ENCODE measurements at places on chromosomes 4 and X.

DNA sequence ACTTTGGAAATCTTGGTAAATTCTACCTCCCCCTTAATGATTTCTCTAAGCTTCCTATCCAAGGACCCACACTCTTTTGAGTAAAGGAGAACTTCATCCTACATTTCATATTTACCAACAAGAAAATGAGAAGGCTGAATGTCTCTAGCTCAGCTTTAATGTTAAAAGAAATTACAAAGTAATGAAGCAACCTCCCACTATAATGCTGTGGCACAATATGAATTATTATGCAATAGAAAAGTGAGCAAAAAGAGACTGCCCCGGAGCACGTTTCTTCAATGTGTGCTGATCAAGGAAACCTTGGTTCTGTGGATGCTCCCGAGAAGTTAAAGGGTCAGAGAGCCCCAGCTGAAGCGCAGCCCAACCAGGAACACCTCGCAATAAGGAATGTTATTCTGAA, 9.1 kb upstream of the TBC1D1 start:
- DNase-seq, result no peak

DNA sequence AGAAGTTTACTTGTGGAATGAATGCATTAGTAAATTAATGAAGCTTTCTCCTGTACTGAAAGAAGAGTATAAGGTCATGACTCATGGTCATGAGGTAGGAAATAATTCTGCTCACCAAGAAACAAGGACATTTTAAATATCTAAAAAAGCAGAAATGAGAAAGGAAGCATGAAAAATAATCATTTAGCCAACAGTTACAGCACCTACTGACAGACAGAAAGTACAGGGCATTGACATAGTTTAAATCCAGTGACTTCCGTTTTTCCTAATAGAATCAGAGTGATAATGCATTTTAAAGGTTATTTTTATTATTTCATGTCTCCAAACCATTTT, 30.5 kb upstream of the ACSL1 start:
- DNase-seq, result no peak

GRCh38 chrX:144327495-144327894, 443.6 kb downstream of the UBE2NL start:
- DNase-seq, result no peak

- DNase-seq, result no peak
Measured at GRCh38 chrX:444305-444704, 57.6 kb upstream of the PPP2R3B start.

GRCh38 chr4:129176864-129177263, 80.9 kb downstream of the C4orf33 start:
- DNase-seq, result no peak

DNA sequence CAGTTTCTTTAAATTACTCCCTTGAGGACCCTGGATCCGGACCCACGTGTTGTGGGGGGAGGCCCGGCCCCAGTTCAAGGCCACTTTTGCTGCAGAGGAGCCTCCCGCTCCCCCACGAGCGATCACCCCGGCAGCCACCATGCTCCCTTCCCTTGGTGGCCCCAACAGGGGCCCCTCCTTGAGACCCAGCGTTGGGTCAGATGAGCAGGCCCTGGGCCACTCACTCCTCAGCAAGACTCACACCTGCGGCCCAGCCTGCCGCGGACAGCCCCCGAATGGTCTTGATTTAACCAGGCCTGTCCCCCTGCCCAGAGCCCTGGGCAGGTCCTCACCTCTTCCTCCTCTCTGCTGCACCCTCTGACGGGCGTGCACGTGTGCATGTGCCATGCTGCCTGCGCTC, 4.3 kb downstream of the CPLX1 start:
- no peak for DNase-seq

- no peak for DNase-seq
Measured at GRCh38 chrX:53022381-53022780, 26.2 kb upstream of the GPR173 start.

DNA sequence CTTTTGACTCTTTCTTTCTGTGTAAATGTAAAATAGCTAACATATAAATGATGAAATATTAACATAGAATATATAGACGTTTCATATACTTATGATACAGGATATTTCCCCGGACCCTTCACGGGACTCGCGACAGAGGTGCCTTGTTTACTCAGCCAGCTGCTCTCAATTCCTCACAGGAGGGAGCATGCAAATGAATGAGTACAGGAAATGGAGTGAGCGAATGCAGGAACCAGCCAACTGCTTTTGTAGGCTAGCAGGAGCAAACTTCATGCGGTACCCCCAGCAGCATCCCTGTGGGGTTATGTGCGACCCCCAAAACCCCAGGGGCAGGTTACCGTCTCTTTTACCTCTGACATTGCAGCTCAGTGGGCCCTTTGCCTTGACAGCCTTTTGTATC, 110.3 kb upstream of the PDHA2 start:
- no peak for DNase-seq

DNA sequence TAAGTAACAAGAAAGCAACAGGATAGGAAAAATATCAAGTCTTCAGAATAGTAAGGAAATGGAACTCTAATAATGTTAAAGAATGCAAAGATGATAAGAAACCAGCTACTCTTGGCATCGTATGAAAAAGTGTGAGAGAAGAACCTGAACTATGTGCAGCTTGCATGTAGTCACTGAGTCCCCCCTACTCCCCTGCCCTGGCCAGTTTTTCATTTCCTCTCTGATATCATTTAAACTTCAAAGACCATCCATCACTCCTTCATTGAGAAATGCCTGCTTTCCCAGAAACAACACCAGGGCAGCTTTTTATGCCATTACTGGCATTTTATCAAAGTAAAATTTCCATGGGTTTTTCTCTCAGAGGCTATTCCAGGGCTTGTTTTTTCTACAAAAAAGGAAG, 28.1 kb downstream of the INPP4B start:
- no peak for DNase-seq

GRCh38 chr4:164304861-164305260, 449.1 kb upstream of the SMIM31 start:
- DNase-seq, result no peak

Measured in femur (tissue), 1 donor.